Hypothalamus (tissue), 51 donors: ENCODE measurements at places on chromosomes 5 and 9.

GRCh38 chr9:137590123-137590468 is 216 bp downstream of the ZMYND19 start:
- DNase-seq: no peak

GRCh38 chr9:113579283-113580040 is 115.9 kb downstream of the RGS3 start:
- DNase-seq: no peak

- DNase-seq: no peak
Measured at GRCh38 chr9:73294336-73294735, 142.7 kb downstream of the ANXA1 start.

DNA sequence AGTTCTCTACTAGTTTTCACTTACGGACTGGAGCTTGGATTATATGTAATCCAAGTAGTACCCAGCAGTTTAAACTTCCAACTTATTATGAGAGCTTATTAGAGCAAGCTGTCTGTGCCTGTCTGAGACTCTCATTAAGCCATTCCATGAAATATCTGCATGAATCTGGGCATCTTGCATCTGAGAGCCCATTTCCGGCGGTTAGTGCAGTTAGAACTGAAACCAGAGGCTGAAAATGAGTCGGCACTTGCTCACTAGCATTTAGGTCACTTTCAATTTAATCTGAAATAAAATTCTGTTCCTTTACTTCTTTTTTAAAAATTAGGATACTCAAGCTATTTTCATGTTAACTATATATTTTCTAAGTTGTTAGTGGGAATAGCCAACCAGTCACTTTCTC is 102.2 kb downstream of the MEGF10 start:
- no peak for DNase-seq

DNA sequence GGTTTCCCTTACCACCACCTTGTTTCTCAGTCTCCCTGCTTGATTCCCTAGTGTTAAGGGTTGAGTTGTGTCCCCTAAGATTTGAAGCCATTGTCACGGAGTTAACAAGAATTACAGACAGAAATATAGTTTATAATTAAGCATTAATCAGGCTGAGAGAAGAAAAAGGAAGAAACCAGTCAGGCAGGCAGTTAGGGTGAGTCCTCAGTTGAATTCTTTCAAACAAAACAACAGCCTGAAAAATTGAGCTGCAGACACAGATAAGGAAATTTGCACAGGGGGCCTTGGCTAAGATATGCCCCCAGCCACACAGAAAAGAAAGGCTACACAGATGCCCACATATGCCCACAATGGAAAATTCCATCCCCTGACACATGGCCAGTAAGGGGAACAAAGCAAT is 111.7 kb upstream of the RAI14 start:
- no peak for DNase-seq

DNA sequence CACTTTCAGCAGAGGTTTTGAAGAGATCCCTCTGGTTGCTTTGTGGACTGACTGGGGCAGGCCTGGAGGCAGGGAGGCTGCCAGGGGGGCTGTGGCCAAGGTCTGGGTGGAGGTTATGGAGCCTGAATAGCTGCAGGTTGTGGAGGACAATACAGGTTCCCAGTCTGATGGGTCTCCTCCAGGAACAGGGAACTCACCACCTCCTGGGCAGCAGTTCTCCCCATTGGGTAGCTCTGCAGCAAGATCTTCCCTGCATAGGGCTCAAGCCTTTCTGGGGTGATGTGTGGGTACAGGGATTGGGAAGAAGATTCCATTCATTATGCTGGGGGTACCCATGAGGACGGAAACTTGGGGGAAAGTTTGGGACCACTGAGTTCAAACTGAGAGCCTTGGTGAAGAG is 6.8 kb downstream of the AQP3 start:
- DNase-seq: no peak

DNA sequence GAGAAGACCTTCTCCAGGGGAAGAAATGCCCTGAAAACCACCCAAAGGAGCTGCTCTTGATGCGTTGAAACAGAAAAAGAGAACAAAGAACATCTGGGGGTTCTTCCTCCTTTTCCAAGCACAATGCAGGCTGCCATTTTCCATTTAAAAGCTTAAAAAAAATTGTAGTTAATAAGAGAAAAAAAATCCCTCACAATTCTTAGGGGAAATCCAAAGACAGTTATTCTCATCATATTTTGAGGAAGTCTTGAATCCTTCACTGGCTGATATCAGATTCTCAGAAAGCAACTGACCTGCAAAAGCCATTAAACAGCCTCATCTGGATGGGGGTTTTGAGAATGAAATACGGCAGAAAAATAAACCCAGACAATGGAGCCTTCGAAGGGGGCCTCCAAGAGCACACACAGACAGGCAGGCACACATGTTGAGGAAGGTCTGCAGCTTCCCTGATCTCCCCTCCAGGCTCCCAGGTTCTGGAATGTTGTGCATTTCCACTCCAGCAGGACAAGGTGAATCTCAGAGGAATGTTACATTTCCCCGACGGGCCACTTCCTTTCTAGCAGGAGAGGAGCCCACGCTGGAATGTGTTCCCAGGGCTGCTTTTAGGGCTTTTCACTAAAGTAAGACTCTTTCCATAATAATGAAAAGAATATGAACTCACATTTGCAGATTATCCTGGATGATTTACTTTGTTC is 159.4 kb upstream of the S1PR3 start:
- no peak for DNase-seq

- DNase-seq: no peak
Measured at GRCh38 chr5:151148583-151148982, 9.0 kb downstream of the ANXA6 start.

GRCh38 chr5:48192-48591 is 43.8 kb upstream of the PLEKHG4B start:
- DNase-seq: no peak

DNA sequence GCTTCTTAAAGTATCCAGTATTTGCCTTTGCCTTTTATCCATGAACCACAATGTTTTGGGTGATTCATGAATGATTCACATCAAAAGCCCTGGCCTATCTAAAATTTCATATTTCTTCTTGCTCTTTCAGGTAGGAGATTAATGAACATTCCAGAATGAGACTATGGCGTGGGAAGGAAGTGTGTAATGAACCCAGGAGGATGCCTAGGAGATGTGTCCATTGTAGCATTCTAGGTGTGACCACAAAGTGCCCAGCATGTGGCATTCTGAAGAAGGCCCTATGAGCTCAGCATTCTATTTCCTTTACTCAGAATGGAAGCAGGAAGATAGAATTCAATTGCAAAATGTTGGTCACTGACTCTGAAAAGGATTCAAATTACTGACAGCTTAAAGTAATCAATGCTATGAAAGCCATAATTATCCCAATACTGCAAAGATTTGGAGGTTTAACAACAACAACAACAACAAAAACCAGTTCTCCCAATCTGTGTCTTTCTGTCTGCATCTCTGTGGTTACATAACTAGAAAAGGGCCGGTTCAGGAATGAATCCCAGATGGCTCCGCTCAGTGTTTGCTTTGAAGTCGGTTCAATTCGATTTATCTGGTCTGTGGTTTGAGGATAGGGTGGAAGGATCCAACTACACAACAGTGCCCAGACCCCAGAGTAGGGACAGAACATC is 126.7 kb downstream of the FOXD1 start:
- DNase-seq: no peak

GRCh38 chr5:141909212-141909611 is 14.5 kb upstream of the DELE1 start:
- no peak for DNase-seq

GRCh38 chr9:128175102-128175563 is 15.1 kb downstream of the BBLN start:
- DNase-seq: no peak

- DNase-seq: no peak
Measured at GRCh38 chr9:115548609-115549260, 430.8 kb upstream of the TNC start.

GRCh38 chr9:125379208-125379607 is 117.6 kb downstream of the GAPVD1 start:
- DNase-seq: no peak

DNA sequence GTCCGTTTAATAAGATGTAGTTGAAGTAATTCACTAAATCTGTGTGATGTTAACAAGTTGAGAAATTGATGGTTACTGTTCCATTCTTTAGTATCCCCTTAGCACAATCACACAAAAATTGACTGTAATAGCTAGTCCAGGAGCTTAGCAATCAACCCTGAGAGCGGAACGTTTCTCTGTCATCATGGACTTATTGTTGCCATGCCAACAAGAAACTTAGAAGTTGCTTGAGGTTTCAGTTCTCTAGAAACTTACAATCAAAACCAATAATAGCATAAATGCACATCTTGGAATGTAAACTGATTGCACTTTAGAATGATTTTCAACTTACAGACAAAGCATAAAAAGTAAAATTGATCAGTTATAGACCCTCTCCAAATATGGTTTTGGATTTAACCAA is 125.4 kb upstream of the ANKH start:
- DNase-seq: no peak

- no peak for DNase-seq
Measured at GRCh38 chr5:124745928-124746915, at the start of gene ZNF608. ZNF608 (minus strand) TSS chr5:124746639; CDS start chr5:124744989, 1,650 bp downstream.

GRCh38 chr5:170171811-170172210 is 61.0 kb upstream of the C5orf58 start:
- DNase-seq: no peak
